NCI-H748 treated with DMSO at 0.1 percent for 48 hours (cell line): ENCODE measurements at places on chromosomes 13 and 19.

- no peak for DNase-seq
Observed at GRCh38 chr19:51119611-51120010, 5.1 kb upstream of the SIGLEC9 start.

DNA sequence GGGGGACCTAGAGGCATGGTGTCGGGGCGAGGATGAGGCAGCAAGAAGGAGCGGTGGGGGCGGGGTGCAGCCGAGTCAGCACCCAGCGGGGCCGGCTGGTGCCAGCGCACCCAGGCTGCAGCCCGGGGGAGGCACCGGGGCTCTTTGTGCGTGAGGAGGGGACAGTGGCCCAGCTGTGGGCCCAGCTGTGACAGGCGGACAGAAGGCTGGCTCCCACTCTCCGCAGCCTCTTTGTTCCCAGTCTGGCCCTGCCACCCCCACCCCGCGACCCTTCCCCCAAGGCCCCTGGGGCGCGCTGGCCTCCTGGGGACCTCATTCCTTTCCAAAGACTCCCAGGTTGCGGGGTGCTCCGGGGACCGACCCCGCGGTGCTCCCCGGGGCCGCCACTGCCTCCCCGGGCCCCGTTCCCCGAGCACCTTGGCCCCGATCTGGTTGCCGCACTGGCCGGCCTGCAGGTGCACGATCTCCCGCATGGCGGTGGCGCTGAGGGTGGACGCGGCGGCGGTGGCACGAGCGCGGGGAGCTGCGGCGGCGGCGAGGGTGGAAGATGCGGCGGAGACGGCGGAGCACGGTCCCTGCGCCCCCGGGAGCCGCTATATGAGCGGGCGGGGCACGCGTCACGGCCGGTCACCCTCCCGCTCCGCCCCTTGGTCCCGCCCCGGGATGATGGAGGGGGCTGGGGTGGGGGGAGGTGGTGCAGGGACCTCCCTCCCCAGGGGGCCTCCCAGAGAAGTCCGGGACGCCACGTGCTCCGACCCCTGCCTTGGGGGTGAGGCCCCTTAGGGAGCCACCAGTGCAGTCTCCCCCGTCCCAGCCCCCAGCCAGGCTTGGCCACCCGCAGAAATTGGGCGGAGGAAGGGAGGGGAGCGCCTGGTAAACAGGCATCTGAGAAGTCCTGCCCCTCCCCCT, at the start of gene TUBB4A:
Gene TUBB4A, minus strand, starts transcription at position 570 of the 909 bp plus-strand sequence. Its CDS starts 97 bp downstream, at position 473.
- no peak for DNase-seq

DNA sequence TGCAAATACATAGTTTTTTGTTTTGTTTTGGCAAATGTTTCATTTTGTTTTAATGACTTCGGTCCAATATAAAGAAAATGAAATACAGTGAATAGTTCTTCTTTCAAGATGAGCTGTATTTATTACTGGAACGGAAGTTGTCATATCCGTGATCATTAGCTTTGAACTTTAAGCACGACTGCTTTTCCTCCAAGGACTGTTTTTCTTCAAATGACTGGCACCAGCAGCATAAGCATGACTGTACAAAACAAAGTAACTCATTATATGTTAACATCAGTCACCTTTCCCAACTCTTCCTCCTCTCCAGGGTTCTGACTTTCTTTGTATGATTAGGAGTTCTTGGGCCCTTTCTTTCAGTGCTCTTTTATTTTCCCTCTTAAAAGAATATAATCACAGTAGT, 20.5 kb downstream of the EDNRB start:
- DNase-seq = no peak

DNA sequence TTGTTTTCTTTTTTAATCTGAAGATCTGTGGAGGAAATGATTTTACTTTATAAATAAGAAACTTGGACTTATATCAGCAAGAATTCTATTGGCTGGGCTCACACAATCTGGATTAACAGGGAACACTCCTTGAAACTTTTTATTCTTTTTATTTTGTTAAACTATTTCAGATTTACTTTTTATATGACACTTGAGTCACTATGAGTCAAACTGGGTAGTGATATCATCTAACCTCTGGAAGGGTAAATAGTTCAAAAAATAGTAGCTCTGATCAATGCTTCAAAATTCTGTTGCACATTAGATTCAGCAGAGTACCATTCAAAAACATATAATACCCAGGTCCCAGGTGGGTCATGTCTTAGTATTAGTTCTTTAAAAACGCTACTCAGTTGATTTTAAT, 55.1 kb upstream of the NBEA start:
- DNase-seq = no peak

DNA sequence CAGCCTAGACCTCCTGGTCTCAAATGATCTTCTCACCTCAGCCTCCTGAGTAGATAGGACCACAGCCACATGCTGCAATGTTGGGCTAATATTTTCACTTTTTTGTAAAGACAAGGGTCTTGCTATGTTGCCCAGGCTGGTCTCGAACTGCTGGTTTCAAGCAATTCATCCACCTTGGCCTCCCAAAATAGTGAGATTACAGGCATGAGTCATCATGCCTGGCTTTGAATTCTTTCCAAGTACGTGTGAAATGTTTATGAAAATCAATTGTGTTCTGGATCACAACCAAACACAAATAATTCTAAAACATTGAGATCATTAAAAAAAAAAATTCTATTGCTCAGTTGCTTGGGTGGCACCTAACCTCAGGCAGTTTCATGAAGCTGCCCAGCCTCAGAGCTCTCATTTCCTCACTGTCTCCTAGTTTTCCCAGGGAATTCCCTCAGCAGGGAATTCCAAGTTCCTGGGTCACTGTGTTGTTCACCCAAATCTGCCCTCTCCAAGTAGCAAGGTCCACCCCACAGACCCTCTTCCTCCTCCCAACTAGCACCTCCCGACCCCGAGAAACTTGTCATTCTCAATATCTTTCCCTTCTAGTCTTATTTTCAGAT, 44.8 kb downstream of the ING1 start:
- no peak for DNase-seq

GRCh38 chr19:7550987-7551761, 15.7 kb downstream of the PNPLA6 start:
- no peak for DNase-seq
